CD4-positive, alpha-beta T cell treated with Interleukin-1 beta for 1 hour (primary cell): ENCODE measurements at places on chromosomes 11 and 22.

DNA sequence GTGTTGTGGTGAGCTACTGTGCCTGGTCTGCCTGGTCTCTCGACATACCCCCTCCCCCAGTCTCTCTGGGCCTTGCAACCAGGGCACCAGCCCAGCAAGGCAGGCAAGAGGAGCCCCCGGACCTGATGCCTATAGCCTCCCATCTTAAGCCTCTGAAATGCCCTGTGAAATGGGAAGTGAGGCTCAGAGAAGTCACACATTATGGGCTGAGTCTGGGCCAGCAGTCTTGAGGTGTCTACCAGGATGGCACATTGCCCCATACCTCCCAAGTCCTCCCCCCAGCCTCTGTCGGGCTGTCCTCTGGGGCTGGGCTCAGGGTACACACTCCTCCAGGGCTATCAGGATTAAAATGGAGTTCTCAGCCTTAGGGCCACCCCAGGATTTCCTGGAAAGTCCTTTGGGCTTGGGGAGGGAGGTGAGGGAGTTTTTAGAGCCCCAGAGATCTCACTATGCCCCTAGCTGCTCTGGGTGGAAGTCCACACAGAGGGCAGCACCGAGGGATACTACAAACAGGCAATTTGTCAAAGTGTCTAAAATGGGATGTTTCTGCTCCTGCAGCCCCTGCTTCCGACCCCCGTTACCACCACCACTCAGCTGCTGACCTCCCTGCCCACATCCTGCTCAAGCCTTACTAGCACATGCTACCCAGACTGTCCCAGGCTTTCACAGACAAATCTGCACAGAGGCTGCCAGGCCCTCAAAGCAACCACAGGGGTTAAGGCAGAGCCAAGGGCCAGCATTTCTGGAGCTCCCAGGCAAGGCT lies 3.1 kb upstream of the SH3BP1 start:
- no peak for DNase-seq

GRCh38 chr11:121352251-121352891 lies 59.8 kb downstream of the SC5D start:
- DNase-seq, result no peak

DNA sequence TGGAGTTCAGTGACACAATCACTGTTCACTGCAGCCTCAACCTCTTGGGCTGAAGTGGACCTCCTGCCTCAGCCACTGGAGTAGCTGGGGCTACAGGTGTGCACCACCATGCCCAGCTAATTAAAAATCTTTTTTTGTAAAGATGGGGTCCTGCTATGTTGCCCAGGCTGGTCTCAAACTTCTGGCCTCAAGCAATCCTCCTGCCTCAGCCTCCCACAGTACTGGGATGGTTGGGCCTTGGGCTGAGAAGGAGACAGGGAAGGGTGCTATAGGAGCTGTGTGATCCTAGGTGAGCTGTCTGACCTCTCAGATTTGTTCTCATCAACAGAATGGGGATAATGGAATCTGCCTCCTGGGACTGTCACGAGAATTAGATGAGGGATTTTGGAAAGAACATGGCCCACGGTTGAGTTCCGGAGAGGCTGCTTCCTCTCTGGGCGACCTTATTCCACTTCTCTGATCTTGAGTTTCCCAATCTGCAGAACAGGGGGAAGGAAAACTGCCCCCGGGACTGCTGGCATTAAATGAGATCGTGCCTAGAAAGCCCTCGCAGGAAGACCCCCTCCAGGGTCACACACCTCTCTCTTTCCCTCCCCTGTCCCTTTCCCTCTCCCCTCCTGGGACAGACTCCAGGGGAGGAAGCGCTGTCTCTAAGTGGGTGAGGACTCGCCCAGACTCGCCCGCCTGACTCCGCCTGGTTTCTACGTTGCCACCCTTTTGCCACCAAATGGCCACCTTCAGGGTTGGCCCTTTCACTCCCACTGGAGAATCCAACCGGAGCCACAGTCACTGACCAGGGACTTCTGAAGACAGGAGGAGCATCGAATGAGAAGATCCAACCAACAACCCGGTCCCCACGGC lies 50.1 kb downstream of the MCM5 start:
- DNase-seq, result no peak

GRCh38 chr11:32874132-32874531 lies 18.5 kb upstream of the QSER1 start:
- no peak for DNase-seq
